ENCODE measurements at places on chromosomes 1 and 21.
A peak's percentile ranks its signal among the peaks of the same experiment; 100 is the strongest.

DNA sequence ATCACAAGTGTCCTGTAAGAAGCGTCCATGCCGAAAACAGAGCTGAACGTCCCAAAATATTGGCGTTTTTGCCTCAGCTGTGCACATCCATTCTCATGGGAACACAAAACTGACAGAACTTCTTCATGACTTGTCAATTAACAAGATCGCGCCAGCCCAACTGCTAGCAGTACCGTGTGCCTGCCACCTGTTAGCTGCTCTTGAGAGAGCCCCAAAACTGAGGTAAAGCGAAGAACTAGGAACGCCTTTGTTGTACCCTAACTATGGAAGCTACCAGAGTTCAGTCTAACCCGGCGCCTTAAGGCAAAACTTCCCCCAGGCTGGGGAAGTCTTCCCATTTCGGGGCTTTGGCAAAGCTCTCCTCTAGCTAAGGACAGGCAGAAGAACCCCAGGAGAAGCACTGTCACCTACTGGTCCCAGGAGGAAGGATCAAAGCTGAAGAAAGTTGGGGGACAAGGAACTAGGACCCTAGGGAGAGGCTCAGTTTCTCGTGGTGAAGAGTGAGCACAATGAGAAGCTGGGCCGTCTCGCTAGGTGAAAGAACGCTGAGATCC is 719 bp downstream of the EYA3 start:
- DNase-seq: peak; percentile 7

- DNase-seq: no peak
These were observed 216.1 kb upstream of the GRIK3 start for GRCh38 chr1:37250371-37250770.

- DNase-seq: no peak
These were observed 320.3 kb upstream of the VAMP3 start for GRCh38 chr1:7450838-7451237.

DNA sequence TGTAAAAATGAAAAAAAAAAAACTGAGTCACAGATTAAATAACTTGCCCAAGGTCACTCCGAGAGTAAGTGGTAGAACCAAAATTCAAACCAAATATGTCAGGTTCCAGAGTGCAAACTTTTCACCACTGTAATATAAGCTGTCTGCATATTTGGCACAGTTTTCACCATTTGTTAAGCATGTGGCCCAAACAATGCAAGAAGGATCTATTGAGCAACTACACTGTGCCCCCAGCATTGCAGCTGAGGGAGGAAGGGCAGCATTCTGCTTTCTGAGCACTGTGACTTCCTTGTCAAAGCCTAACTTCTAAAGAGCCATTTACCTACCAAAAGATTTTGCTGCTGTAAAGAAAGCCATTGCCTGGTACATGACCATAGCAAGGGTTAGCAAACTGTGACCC is 133.4 kb downstream of the SYT2 start:
- DNase-seq: no peak

DNA sequence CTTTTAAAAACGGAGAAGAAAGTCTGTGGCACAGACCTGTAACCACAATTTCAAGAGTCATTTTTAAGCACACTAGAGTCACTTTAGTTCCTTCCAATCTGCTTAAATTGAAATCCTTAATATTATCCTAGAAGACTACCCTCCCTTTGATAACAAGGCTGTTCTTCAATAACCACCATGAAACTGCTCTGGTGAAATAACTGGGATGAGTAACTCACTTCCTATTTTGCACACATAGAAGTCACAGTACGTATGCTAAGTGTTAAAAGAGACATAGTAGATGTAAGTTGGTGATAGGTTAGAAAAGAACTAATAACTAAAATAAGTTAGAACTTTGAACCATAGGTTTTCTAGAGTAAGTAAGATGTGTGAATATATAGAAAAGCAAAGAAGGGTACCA is 107.8 kb downstream of the NME7 start:
- DNase-seq: no peak

- DNase-seq: no peak
These were observed 27.9 kb downstream of the EPHB2 start for GRCh38 chr1:22738522-22738921.

GRCh38 chr1:206451134-206451686 is 19.1 kb upstream of the IKBKE start:
- no peak for DNase-seq

DNA sequence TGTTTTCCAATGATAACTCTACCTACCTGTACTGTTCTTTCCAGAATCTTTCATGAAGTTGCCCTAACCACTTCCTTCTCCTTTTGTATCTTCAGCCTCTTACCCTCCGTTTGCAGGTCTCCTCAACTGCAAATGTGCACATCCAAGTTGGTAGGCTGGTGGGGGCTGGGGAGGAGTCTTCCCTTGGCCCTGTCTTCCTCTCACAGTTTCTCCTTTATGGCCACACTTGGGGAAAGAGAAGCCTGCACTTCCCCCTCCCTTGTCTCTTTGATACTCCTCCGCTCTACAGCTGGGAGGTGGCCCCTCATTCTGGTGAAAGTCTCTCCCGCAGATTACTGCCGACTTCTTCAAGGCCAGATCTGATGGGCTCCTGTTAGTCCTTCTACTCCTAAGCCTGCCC is 26.9 kb upstream of the GPR88 start:
- DNase-seq: no peak

GRCh38 chr1:151142411-151143056 is 3.9 kb downstream of the SEMA6C start:
- DNase-seq: no peak

DNA sequence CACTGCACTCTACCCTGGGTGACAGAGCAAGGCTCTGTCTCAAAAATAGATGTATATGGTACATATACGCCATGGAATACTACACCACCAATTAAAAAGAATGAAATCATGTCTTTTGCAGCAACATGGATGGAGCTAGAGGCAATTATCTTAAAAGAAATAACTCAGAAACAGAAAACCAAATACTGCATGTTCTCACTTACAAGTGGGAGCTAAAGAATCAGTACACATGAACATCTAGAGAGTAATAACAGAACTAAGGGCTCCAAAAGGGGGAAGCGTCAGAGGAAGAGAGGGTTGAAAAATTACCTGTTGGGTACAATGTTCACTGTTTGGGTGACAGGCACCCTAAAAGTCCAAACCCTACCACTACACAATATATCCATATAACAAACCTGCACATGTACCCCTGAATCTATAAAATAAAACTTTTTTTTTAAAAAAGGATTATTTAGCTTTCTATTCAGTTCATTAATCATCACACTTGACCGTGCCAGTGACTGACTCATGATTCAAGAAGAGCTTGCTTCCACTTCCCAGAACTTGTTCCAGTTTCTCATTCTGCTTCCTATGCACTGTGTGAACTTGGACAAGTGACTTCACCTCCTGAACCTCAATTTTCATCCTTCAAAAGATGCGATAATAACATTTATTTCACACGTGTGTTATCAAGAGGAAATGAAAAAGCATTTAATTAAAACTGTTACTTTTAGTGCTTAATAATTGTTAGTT is 109.6 kb downstream of the PLPP3 start:
- no peak for DNase-seq

- no peak for DNase-seq
These were observed 18.0 kb downstream of the INKA2 start for GRCh38 chr1:111720977-111721786.

GRCh38 chr1:9281908-9282695 is 10.6 kb upstream of the SPSB1 start:
- no peak for DNase-seq

- DNase-seq: no peak
These were observed 8.5 kb upstream of the ARF1 start for GRCh38 chr1:228073857-228074545.

DNA sequence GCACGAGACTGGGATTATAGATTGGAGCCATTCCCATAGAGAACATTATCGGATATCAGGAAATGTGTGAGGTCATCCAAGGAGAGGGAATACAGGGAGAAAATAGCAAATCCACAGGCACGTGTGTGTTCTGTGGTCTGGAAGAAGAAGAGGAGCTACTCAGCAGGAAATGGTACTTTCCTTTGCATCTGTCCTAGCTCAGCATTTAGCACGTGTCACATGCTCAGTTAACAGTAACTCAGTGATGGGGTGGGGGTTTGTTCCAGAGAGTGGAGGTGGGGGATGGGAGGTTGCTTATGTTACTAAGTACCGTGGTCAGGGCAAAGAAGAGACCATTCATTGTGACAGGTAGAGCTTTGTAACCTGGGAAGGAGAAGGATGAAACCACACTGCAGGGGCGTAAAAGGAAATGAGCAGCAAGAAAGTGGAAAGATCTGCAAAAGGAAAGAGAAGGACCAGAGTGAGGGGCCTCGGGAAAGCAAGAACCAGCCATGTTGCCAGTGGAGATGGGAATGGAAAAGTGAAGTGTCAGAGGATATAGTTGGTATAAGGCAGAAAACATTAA is 100.4 kb downstream of the ATP5PO start:
- no peak for DNase-seq
